GM13976 (cell line): ENCODE measurements at places on chromosomes 5 and 9.

- no peak for DNase-seq
These were observed 7.9 kb upstream of the HAND1 start for GRCh38 chr5:154485850-154486426.

- no peak for DNase-seq
These were observed 284.7 kb downstream of the FANCC start for GRCh38 chr9:95032580-95033341.

GRCh38 chr9:22160221-22160620 is 151.1 kb upstream of the CDKN2B start:
- DNase-seq = no peak

GRCh38 chr5:56496581-56497063 is 263.5 kb upstream of the ANKRD55 start:
- DNase-seq = no peak

- DNase-seq = no peak
These were observed at the start of gene CARD19 for GRCh38 chr9:93096131-93096802. Gene CARD19, plus strand, starts transcription at chr9:93096217. Its CDS starts 129 bp downstream, at chr9:93096346.

DNA sequence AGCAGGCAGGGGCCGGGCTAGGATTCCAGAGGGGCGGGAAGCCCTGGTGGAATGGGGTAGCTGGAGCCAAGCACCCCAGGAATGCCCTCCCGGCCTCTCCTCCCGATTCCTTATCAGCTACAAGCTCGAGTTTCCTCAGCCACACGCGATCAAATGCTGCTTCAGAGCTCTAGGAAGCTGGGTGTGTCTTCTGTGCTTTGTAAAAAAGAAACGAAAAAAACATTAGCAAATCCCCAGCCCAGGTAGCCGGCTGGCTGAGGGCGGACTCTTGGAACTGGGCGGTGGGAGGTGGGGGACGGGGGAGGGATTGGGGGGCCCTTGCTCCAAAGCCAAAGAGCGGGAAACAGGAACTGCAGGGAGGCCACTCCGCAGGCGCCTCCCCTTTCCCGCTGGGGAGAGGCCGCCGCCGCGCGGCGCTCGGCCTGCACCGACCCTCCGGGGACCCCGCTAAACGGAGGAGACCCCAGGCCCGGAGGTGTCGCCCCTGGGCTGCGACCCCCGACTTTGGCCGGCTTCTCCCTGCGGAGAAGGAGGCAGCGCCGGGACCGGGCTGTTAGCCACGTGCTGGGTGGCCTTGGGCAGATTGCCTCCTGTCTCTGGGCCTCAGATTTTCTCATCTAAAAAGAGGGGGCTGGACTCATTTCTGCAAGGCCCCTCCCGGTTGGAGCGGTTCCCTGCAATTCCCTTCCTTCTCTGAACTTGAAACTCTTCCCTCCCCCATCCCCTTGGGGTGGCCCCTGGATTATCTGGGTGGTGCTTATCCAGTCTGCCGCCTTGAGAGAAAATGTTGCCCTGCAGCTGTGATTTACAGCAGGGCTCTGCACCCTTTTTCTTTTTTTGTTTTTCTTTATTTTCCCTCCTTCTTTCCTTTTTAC is 40.9 kb upstream of the FABP6 start:
- peak; percentile 59 for DNase-seq

GRCh38 chr9:95642189-95642588 is 125.4 kb upstream of the PTCH1 start:
- DNase-seq = no peak

- DNase-seq = no peak
These were observed 158.6 kb upstream of the GLRA1 start for GRCh38 chr5:152083231-152083630.
